ENCODE measurements at places on chromosomes 12 and 14.

DNA sequence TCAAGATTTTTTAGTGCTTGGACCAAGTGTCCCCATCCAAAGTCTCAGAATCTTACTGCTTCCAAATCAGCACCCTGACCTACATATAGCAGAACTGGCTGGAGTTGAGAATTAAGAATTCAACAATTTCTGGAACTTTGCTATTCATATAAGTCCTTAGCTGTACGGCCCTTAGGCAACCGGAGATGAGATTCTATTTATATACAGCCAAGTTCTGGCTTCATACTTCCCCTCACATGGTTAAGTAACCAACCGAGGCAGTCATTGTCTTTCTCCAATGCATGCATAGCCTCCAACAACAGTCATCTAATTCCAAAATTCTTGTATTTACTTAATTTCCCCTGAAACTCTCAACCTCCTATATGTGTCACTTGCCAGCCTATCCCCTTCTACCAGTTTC lies 76.6 kb downstream of the SINHCAF start:
- DNase-seq, result no peak

- DNase-seq, result no peak
Observed at GRCh38 chr12:99393763-99394162, 253.8 kb upstream of the GARIN6 start.

- no peak for DNase-seq
Observed at GRCh38 chr12:29429999-29430715, 49.2 kb upstream of the ERGIC2 start.

- no peak for DNase-seq
Observed at GRCh38 chr14:22752422-22752821, 14.1 kb upstream of the OXA1L start.
